Calu3 (cell line): ENCODE measurements at places on chromosomes 6 and 20.

DNA sequence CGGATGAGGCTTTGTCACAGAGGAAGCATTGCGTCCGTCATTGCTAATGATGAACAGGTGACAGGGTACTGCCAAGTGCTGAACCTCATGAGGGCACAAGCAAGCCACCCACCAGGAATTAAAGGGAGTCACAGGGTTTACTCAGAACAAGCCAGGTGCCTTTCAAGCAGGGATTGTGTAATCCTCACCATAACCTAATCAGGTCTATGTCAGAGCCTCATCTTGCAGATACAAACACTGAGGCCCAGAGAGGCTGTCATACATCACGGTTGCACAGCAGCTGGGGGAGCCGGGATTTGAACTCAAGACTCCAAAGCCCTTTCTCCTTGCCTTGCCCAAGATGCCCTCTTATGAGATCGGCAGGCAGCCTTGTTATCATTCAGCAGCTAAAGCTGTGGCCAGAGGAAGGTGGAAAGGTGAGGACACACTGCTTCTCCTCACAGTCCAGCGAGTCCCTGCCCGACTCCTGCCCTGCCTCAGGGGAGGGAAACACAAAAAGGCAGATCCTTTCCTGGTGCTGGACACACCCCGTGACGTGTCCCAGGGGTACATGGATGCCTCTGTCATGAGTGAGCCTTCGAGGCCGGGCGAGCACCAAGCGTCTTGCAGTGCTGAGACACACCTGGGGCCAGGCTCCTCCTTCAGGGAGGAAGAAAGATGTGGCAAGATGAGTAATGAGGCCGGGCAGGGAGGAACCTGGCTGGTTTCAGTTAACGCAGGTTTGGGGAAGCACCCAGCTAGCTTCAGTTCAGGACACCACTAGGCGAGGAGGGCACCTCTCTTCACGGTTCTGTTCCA lies 214.9 kb downstream of the LY86 start:
- peak; percentile 83 for DNase-seq

DNA sequence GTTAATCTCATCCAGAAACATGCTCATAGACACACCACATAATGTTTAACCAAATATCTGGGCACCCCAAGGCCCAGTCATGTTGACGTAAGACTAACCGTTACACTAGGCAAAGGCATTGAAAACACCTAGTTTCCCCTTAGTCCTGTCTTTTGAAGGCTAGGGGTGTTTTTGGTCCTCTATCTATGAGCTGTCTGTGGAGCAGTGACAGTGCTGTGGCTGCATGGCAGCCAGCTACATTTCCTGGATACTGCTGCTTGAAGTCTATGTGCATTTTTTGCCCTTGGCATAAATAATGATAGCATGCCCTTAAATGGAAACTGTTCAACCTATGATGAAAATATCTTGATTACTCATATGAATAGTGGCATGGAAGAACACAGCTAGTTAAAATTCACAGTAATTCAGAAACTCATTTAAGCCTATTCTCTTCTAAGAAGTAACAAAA lies 18.6 kb downstream of the FARS2 start:
- no peak for DNase-seq

DNA sequence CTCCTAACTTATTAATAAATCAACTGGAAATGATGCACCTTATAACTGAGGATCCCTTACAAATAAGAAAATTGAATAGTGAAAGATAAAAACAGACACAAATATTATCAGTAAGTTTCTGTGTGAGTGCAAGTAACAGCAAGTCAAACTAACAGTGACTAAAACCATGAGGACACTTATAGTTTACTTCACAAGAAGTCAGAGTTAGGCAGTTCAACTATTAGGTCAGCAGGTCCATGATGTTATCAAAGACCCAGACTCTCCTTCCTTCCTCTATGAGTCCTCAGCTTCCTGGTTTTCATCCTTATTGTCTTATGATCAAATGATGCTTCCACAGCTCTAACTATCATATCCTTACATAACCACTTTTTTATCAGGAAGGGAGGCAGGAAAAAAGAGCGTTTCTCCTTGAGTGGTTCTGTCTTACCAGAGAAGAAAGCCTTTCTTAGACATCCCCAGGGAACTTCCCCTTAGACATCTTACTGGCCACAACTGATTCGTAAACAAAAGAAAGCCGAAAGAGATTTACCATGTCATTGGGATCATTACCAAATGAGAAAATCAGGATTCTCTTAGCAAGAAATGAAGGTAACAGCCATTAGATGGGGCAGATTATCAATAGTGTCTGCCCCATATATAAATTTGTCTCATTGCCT lies 114.3 kb upstream of the LRFN2 start:
- DNase-seq: no peak

DNA sequence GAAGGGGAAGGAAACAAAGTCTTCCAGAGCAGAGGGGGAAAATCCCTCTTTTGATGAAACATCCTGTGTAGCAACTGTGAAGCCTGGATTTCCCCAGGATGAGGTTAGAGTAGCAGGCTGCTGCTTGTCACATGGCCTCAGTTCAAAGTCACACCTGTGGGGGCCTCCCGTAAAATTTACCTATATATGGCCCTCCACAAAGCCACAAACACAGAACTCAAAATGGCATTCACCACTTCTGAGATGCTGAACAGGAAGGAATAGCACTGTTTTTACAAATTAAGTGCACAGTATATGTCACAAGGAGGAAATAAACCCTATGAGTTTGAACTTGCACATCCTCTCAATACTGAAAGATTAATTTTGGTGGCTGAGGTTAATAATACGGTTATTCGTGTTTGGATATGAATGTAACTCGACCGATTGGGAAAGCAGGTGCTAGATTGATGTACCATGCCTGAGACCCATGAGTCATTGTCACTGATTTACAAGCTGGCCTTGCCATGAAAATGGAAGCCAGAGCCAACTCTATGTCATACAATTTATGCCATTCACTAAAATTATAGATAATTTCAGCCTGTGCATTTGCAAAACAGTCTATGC lies 70.6 kb downstream of the SGK1 start:
- DNase-seq: peak; percentile 35

- no peak for DNase-seq
Observed at GRCh38 chr6:161590961-161591627, 317.2 kb upstream of the AGPAT4 start.

GRCh38 chr6:141866731-141867497 lies 265.8 kb upstream of the GJE1 start:
- DNase-seq: no peak

- DNase-seq: no peak
Observed at GRCh38 chr6:11272491-11273192, 40.2 kb upstream of the NEDD9 start.

DNA sequence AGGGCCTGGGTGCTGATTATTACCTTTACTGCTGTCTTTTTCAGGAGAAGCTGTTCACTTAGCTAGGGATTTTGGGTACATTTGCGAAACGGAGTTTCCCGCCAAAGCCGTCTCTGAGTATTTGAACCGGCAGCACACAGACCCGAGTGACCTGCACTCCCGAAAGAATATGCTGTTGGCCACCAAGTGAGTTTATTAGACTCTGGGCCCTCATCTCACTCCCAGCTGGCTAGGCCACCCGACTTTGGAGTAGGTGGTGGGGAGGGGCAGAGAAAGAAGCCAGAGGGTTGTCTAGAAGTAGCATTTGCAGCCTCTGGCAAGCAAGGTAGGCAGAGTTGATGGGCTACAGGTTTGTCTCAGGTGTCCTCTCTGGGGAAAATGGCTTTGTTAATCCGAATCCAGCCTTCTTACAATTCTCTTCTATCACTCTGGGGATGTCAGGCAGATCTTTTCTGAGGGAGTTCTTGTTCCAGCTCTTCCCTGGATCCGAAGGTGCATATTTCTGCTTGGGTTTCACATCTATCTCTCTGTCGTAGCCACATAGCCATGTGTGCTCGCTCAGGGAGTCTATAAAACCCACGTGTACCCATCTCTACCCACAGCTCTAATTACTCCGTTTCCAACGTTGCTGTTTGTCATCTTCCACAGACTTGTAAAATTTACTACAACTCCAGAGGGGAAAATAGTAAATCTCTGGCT lies 21.6 kb downstream of the TFAP2B start:
- no peak for DNase-seq

- no peak for DNase-seq
Observed at GRCh38 chr6:41273714-41274113, 12.8 kb downstream of the TREM1 start.

GRCh38 chr6:111477481-111477938 lies 5.5 kb downstream of the REV3L start:
- no peak for DNase-seq

DNA sequence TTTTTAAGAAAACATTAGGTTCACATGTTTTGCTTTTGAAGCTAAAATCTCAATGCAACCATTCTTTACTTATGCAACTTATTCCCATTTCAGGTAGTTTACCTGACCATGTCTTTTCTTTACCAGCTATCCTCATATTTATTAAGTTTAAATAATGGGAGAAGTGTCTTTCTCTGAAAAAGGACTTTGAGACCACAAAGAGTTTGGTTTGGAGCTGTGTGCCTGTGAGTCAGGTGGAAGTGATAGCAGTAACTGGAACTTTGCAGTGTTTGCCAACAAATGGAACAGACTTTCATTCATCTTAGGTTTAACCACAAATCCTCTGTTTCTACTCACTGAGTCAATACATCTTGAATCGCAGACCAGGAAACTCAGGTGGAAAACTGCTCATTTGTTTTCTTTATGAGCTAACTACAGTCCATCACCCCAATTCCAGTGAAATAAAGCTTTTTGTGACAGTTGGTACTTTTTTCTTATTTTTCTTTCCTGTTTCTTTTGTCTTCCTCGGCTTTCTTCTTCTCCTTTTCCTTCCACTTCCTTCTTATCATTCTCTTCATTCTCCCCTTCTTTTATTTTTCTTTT lies 148.3 kb upstream of the RIN2 start:
- DNase-seq: no peak

DNA sequence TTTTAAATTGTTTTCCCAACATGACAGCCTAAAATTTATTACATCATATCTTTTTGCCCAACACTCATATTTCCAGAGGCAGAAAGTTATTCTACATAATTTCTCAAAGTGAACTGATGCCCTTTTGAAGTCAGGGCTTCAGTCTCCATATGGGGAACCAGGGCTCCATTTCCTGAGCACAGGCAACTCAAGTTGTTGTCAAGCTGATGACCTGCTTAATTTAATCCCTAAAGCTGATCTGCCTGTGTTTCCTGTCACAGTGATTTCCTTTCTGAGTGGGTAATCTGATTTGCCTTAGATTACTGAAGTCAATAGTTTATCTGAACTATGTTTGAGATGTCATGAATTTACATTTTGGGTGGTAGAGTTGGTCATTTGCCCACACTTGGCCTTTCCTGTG lies 932.1 kb upstream of the MANEA start:
- no peak for DNase-seq

GRCh38 chr20:37914672-37915433 lies 11.9 kb downstream of the VSTM2L start:
- DNase-seq: no peak

GRCh38 chr6:34934516-34934915 lies 45.5 kb downstream of the ANKS1A start:
- DNase-seq: peak; percentile 17

- DNase-seq: no peak
Observed at GRCh38 chr6:43468748-43469681, 8.4 kb upstream of the TJAP1 start.

GRCh38 chr6:87115402-87116135 lies 20.7 kb upstream of the CGA start:
- no peak for DNase-seq

GRCh38 chr20:63693083-63693732 lies 3.2 kb upstream of the TNFRSF6B start:
- DNase-seq: no peak

GRCh38 chr6:4967301-4968030 lies 36.4 kb downstream of the RPP40 start:
- DNase-seq: no peak
